ENCODE measurements at places on chromosomes 4 and X.

DNA sequence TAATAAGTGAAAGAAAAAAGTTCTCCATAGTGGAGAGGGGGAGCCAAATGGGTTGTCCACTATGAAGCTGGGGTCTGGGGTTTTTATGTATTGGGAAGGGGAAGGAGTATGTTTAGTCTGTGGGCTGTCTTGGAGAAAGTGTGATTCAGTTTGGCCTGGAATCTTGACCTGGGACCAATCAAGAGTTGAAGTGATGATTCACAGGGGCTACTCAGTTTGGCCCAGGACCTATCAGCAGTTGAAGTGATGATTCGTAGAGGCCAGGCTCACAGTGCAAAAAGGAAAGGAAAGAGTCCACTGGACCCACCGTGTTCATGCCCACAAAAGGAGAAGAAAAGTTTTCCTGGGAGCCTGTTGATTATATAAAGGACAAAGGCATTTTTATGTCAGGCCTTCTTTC, 47.3 kb upstream of the RAB9B start:
- peak; percentile 49 for DNase-seq

- no peak for DNase-seq
Measured at GRCh38 chr4:148061141-148061481, 329.2 kb downstream of the ARHGAP10 start.

GRCh38 chrX:5031792-5032191, 1196.9 kb downstream of the NLGN4X start:
- no peak for DNase-seq

GRCh38 chrX:152989292-152989658, 4.6 kb downstream of the PNMA5 start:
- DNase-seq: no peak

- no peak for DNase-seq
Measured at GRCh38 chr4:75015627-75016026, 82.7 kb downstream of the PARM1 start.

- peak; percentile 15 for DNase-seq
Measured at GRCh38 chr4:162586266-162586665, 422.5 kb upstream of the FSTL5 start.

DNA sequence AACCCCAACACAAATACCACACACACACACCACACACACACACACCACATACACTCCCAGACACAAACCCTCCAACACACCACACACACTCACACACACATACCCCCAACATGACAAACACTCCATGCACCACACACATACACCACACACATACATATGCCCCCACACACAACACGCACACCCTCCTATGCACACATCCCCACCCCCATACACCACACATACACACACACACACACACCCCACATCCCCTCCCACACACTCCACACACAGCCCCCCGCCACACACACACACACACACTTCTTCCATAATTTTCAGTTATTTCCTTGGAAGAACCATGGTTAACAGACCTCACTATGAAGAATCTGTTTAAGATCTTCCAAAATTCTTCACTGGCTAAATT, 173.5 kb upstream of the KCNIP4 start:
- no peak for DNase-seq

DNA sequence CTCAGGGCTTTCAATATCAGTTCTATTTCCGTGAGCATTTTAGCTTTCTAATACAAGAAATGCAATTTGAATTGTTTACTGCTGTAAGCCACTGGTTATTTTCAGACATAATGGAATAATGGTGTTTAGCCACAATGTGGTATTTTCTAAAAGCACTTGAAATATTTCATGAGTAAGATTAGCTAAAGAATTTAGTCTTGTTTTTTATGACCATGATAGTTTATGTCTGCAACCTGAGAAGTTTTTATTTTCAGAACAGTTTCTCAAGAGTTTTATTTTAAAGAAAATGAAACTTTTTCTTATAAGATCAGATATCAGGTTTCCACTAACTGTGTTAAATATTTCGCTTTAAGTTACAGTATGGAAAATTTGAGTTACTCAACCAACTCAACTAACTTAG, 60.2 kb downstream of the SLIT2 start:
- no peak for DNase-seq

GRCh38 chr4:141058591-141059512, 74.4 kb downstream of the RNF150 start:
- DNase-seq: no peak

GRCh38 chr4:40675166-40675565, 45.5 kb upstream of the RBM47 start:
- peak; percentile 47 for DNase-seq

GRCh38 chr4:118400356-118400755, 47.6 kb upstream of the PRSS12 start:
- DNase-seq: peak; percentile 43

GRCh38 chrX:38868321-38868720, 67.1 kb downstream of the MID1IP1 start:
- no peak for DNase-seq

DNA sequence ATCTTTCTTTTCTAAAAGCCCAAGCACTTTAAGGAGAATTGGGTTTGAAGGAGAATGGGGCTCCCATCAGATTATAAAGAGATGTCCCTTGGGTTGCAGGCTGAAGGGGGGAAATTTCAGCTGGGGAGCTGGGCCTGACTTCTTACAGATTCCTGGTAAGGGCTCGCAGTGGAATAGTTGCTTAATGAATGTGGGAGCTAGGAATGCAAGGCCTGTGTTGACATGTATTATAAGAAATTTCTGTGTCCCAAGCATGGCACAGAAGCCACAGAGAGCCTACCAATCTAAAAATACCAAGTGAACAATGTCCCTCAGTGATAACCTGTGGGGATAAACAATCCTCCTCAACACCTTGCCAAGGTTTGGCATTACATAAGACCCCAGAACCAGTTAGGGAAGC, 39.3 kb upstream of the WNK3 start:
- peak; percentile 65 for DNase-seq

- DNase-seq: peak; percentile 98
Measured at GRCh38 chr4:123340381-123340701, 56.3 kb upstream of the SPRY1 start.

- DNase-seq: peak; percentile 66
Measured at GRCh38 chrX:38880296-38880854, 79.1 kb downstream of the MID1IP1 start.

DNA sequence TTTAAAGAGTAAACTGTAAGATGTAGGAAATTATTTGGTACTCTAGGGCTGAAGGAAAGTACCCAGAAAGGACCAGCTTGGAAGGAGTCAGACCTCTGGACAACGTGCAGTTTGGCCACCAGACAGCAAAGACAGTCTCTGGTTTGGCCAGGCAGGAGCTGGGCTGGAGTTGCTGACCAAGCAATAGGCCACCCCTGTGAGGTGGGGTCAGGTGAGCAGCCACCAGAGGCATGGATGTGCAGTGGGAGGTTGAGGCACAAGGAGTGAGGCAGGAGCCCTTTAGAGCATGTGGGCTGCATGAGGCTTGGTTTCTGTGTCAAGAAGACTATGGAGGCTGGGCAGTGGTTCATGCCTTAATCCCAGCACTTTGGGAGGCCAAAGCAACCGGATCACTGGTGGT, 17.7 kb upstream of the MRFAP1 start:
- no peak for DNase-seq

GRCh38 chr4:90844241-90844640, 717.0 kb downstream of the CCSER1 start:
- no peak for DNase-seq

DNA sequence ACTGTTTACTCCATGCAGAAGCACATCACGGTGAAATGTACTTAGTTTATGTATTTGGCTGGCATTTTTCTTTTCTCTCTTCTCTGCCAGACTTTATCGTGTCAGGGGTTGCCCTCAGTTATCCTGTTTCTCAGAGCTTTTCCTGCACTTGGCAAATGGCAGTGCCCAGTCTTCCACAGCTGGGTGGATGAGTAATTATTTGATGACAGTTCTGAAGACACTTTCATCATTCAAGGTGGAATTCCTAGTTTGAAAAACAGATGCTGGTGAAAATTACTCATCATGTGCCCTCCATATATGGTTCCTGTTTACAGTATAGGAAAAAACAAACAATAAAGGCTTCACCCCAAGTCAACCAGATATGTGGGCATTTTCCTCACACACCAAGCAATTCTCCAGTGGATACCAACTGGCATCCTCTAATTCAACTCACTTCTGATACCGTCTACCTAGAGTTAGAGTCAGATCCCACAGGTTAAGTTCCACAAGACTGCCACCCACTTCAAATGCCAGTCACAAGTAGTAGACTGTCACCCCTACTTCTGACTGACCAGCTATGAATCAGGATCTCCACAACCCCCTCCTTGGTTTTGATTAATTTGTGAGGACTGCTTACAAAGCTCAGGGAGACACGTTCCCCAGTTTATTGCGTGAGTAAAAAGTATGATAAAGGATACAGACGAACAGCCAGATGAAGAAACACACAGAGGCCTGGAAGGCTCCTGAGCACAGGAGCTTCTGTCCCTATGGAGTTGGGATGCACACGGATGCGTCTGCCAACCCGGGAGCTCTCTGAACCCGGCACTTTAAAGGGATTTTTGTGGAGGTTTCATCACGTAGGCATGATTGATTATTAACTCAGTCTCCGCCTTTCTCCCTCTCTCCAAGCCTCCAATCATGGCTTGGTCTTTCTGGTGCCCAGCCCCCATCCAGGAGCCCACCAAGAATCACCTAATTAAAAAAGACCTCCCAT, 72.9 kb downstream of the CLDN34 start:
- DNase-seq: peak; percentile 75

GRCh38 chrX:132216283-132216682, 3.0 kb downstream of the RAP2C start:
- DNase-seq: no peak

- DNase-seq: no peak
Measured at GRCh38 chrX:39258331-39258730, 457.1 kb downstream of the MID1IP1 start.

DNA sequence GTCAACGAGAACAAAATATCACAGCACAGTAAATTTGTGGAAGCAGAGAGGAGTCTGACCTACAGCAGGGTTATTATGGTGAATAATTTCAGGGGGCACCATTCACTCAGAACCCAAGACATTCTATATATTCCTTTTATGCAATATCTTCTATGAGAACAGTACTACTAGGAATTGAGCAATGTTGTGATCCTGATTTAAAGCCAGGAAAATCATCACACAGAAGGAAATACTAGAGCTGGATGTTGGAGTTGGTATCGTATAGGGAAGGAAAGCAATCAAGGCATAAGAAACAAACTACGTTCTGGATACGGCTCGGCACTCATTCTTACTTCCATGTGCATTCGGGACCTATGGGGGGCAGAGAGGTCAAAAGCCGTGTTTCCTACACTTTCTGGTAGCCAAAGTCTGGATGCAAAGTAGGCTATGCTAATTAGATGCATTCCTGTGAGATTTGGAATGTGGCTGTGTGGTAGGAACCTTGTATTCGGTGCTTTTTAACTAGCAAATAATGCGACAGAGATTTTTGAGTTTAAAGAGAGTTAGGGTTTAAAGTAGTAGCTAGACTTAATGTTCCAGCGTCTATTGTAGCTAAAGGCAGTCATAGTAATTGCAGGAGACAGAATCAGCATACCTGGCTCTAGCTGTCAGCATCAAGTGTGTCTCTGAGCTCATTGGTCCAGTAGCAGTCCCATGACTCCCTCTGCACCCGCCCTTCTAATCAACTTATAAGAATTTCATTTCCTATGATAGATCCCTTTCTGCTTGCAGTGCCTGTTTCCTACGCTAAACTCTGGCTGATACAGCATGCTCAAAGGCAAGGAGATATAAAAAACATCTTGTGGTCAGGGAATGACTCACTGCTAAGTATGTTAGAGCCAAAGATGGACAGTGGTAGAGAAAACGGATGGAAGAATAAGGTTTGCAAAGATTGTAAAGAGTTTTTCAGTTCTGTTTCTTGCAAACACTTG, 43.3 kb upstream of the PDGFC start:
- DNase-seq: peak; percentile 45

DNA sequence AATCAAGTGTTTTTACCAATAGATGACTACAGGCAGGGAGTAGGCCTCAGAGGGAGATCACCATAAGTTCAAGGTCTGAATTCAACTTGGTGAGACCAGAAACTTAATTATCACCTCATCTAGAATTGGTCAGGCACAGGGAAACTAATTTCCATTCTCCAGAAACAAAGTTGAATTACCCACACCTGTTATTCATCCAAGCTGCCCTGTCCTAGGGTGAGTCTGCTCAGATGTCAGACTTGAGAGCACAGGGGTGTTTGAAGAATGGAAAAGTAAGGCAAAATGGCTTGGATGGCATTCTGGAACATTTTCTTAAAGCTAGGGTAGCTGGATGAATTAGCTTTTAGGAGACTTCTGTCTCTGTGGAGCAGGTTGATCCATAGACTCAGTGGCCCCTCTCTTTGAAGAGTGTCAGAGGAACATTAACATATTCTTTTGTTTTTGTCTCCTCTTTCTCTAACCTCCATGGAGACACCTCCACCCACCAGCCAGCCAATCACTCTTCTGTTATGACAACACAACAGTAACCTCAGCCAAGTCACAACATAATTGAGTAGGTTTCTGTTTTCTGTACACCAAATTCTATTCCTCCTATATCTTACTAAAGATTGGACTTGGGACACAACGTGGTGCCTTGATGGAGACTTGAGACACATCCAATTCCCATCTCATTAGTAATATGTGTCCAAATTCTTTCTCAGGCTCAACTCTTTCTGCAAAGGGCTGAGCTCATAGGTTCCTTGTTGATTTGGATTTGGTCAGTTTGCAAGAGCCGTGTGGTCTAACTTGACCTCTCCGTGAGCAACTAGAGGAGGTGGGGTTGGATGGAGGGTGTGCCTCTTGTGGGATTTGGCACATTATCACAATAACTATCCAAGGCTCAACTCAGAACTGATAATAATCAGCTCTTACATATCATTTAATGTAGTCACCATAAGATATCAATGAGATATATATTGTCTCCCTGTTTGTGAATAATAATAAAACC, 45.1 kb downstream of the VSIG4 start:
- no peak for DNase-seq

DNA sequence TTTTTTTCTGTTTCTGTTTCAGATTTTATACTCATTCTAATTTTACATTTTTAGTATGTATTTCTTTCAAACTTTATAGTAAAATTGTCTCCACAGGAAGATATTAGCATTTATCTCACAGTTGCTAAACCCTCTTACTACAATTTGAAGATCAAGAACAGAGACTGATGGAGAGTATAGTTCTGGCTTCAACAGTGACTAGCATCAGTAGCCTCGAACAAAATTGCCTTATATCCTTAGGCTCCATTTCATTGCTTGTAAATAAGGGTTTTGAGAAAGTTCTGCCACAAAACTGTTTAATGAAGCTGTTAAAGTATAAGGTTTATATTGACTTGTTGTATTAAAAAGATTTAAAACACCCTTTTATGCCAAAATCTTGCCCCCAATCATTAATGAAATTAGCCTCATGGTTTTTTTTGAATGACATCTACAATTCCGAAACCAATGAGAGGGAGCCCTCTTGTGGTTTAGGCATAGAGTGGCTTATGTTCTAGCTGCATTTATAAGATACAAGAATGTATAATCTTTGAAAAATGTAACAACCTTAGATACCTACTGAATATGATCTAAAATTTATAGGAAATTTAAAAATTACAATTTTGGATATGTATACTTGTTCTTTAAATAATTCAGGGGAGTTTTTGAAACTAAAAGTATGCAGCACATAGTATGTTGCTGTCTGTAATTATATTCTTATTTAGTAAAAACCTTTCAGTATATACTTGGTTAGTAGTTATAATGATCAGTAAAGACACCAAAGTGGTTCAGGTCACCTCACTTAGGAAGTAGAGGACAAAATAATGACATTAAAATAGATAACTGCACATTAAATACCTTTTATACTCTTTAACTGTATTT, 109.8 kb upstream of the HPGD start:
- DNase-seq: peak; percentile 58

- peak; percentile 86 for DNase-seq
Measured at GRCh38 chr4:61511716-61512488, 311.8 kb downstream of the ADGRL3 start.

GRCh38 chrX:21934414-21934813, 6.1 kb upstream of the SMS start:
- DNase-seq: peak; percentile 61
